LHCN-M2 (cell line): ENCODE measurements at places on chromosomes 1 and 21. TPM values are rescaled to one million over a fixed set of nuclear protein-coding genes. Genes with fewer than 3 reads are reported as not detected.

The MROH7 gene
- not detected in 2 replicates for total RNA-seq

The RHEX gene
- total RNA-seq, result not detected in 2 replicates

The ZBTB40 gene
- total RNA-seq, result 10.1 and 12.9 TPM in 2 replicates

The PPM1J gene
- 0.32 and 1.1 TPM in 2 replicates for total RNA-seq
